ENCODE measurements at places on chromosomes 5 and 9. TPM values are rescaled to one million over a fixed set of nuclear protein-coding genes. Genes with fewer than 3 reads are reported as not detected.

The HK3 gene
- 4.2 TPM for total RNA-seq

The FAM221B gene
- total RNA-seq: not detected

The HSPB3 gene
- 151 TPM for total RNA-seq

The WNT8A gene
- total RNA-seq: not detected

The IGFBPL1 gene
- total RNA-seq: 1.0 TPM

The SHISAL2B gene
- total RNA-seq: not detected

The CBY3 gene
- not detected for total RNA-seq

The C9orf50 gene
- not detected for total RNA-seq

The PLCXD3 gene
- 0.52 TPM for total RNA-seq

The IL12B gene
- total RNA-seq: not detected

The PTGDS gene
- total RNA-seq: 4.2 TPM

The ANKH gene
- 13.0 TPM for total RNA-seq

The ASS1 gene
- 109 TPM for total RNA-seq

The FSTL4 gene
- 1.0 TPM for total RNA-seq

The CDC25C gene
- total RNA-seq: 3.7 TPM

The ENTPD2 gene
- total RNA-seq: 5.2 TPM

The MEF2C gene
- 464 TPM for total RNA-seq

The MTREX gene
- 85.1 TPM for total RNA-seq

The SLC34A1 gene
- total RNA-seq: not detected

The SLC25A2 gene
- 0.52 TPM for total RNA-seq

The PFN3 gene
- not detected for total RNA-seq

The PCDHA10 gene
- total RNA-seq: under 0.01 TPM

The LSM11 gene
- 8.9 TPM for total RNA-seq

The PCDHA7 gene
- 0.52 TPM for total RNA-seq

The LCN1 gene
- not detected for total RNA-seq

The TSLP gene
- under 0.01 TPM for total RNA-seq

The ARHGEF39 gene
- 0.52 TPM for total RNA-seq

The ACTBL2 gene
- total RNA-seq: not detected

The PCDHAC1 gene
- 0.52 TPM for total RNA-seq

The SIL1 gene
- total RNA-seq: 26.1 TPM

The ZDHHC11 gene
- 1.0 TPM for total RNA-seq

The SV2C gene
- under 0.01 TPM for total RNA-seq

The FGF18 gene
- total RNA-seq: 3.1 TPM

The UGCG gene
- total RNA-seq: 42.3 TPM

The DAPK1 gene
- 18.8 TPM for total RNA-seq

The FGFR4 gene
- total RNA-seq: 51.1 TPM

The ANKRD55 gene
- total RNA-seq: not detected

The CRB2 gene
- under 0.01 TPM for total RNA-seq

The ALDH7A1 gene
- 29.7 TPM for total RNA-seq

The PCDHB14 gene
- 4.2 TPM for total RNA-seq

The FOXD4L6 gene
- total RNA-seq: not detected

The LEAP2 gene
- 2.1 TPM for total RNA-seq

The APBA1 gene
- 2.6 TPM for total RNA-seq

The SPINK7 gene
- total RNA-seq: not detected

The MORN5 gene
- total RNA-seq: not detected

The NTNG2 gene
- under 0.01 TPM for total RNA-seq
